ENCODE measurements at places on chromosomes 12 and 14. TPM values are rescaled to one million over a fixed set of nuclear protein-coding genes. Genes with fewer than 3 reads are reported as not detected.

Gene BCL11B
- 0.30 TPM for total RNA-seq

Gene CLECL1
- not detected for total RNA-seq

Gene KCNK10
- not detected for total RNA-seq

Gene BCL2L14
- not detected for total RNA-seq

Gene DLGAP5
- 23.8 TPM for total RNA-seq

Gene CLEC2B
- total RNA-seq: under 0.01 TPM

Gene KLHL42
- total RNA-seq: 37.8 TPM

Gene STYX
- total RNA-seq: 18.4 TPM

Gene CHGA
- not detected for total RNA-seq

Gene LPCAT3
- 6.5 TPM for total RNA-seq

Gene GDF3
- not detected for total RNA-seq

Gene TMTC1
- 8.9 TPM for total RNA-seq

Gene CRIP2
- 34.2 TPM for total RNA-seq

Gene SLC10A1
- not detected for total RNA-seq

Gene RILPL1
- 7.7 TPM for total RNA-seq

Gene DPPA3
- not detected for total RNA-seq

Gene PIWIL1
- not detected for total RNA-seq

Gene REP15
- 5.0 TPM for total RNA-seq

Gene LRRC9
- total RNA-seq: not detected

Gene WNT1
- total RNA-seq: not detected

Gene KRT82
- total RNA-seq: not detected

Gene OVCH1
- not detected for total RNA-seq

Gene NPAS3
- 0.32 TPM for total RNA-seq

Gene CTSG
- total RNA-seq: not detected

Gene C12orf54
- not detected for total RNA-seq

Gene NCKAP5L
- 27.0 TPM for total RNA-seq

Gene FLRT2
- total RNA-seq: 87.9 TPM

Gene KRT4
- not detected for total RNA-seq

Gene AMN
- 0.30 TPM for total RNA-seq

Gene GPR65
- total RNA-seq: under 0.01 TPM

Gene TAS2R9
- total RNA-seq: 0.30 TPM

Gene SIX6
- total RNA-seq: not detected

Gene ARHGAP9
- not detected for total RNA-seq

Gene FOXG1
- under 0.01 TPM for total RNA-seq

Gene METTL25
- 9.5 TPM for total RNA-seq

Gene TAS2R43
- total RNA-seq: 3.3 TPM

Gene SLC35F4
- not detected for total RNA-seq

Gene PIP4P1
- 20.2 TPM for total RNA-seq

Gene ALG10B
- 2.1 TPM for total RNA-seq

Gene MUCL1
- not detected for total RNA-seq

All from smooth muscle cell of the umbilical artery (primary cell).